ENCODE measurements at places on chromosomes 7 and 10.

DNA sequence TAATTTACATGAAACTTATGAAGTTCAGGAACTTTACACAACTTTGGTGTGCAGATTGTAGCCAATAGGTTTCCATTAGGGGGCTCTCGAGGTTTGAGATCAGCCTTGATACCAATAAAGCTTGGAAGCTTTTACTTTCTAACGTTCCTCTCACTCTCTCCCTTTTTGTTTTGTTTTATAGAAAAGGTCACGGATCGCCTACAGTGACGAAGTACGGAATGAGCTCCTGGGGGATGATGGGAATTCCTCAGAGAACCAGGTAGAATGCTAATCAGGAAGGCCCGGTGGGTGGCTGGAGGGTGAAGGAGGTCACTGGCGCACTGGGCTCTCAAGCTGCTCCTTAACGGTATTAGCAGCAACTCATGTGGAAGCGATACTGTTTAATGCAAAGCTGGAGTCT lies 79.9 kb downstream of the VTI1A start:
- no peak for DNase-seq

DNA sequence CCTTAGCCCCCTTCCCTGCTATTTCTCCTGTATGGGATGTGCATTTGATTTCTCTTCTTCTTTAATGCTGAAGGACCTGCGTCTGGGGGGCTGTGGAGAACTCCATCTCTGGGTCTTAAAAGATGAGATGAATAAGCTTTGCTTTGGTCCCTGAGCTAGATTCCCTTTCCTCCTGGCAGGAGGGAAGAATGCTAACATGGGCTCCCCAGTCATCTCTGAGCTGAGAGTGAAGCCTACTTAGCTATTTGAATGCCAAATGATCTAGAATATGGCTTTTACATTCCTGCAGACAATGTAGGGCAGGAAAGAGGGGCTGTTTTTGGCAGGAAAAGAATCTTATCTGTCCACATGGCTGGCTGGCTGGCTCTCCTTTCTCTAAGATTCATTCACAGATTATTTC lies 62.6 kb upstream of the EFCAB10 start:
- no peak for DNase-seq

DNA sequence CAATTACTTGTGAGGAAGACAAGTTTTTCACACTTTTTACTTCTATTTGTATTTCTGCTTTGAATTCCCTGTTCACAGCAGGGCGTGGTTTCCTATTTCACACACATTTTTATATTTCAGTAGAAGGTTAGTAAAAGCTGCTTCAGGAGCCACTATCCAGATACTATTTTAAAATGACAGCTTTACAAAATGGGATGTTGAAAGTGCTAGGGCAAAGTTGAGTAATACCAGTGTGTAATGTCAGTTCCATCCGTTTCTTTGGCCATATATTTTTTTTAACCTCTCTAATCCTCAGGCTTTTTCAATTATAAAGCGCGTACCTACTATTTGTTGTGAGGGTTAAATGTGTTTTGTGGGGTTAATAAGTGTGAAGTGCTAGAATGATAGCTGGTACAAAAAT lies 276.6 kb downstream of the GPR158 start:
- DNase-seq, result no peak

- no peak for DNase-seq
Measured at GRCh38 chr7:121187222-121187621, 141.6 kb upstream of the WNT16 start.

GRCh38 chr7:875051-875450 lies 1.3 kb upstream of the GET4 start:
- DNase-seq, result no peak

DNA sequence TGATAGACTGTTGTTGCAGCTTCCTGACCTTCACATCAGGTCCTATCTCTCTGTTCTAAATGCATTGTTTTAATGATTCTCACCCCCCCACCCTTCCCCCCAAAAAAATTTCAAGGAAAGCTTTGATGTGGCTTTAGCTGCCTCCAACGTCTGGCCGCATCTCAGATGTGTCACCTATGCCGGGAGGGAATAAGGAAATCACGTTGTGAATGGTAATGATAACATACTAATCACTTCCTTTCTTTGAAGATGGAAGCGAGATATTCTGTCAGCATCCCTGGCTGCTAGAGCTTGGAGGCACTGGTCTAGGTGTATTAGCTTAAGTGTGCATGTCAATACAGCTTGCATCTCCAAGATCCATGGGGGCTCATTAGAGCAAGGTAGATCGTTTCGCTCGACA lies 89.6 kb downstream of the VTI1A start:
- no peak for DNase-seq

- no peak for DNase-seq
Measured at GRCh38 chr10:22464966-22465629, 119.8 kb downstream of the SPAG6 start.

GRCh38 chr10:94027197-94027596 lies 33.5 kb downstream of the PLCE1 start:
- no peak for DNase-seq

GRCh38 chr7:68707159-68707558 lies 891.1 kb upstream of the AUTS2 start:
- DNase-seq, result no peak

DNA sequence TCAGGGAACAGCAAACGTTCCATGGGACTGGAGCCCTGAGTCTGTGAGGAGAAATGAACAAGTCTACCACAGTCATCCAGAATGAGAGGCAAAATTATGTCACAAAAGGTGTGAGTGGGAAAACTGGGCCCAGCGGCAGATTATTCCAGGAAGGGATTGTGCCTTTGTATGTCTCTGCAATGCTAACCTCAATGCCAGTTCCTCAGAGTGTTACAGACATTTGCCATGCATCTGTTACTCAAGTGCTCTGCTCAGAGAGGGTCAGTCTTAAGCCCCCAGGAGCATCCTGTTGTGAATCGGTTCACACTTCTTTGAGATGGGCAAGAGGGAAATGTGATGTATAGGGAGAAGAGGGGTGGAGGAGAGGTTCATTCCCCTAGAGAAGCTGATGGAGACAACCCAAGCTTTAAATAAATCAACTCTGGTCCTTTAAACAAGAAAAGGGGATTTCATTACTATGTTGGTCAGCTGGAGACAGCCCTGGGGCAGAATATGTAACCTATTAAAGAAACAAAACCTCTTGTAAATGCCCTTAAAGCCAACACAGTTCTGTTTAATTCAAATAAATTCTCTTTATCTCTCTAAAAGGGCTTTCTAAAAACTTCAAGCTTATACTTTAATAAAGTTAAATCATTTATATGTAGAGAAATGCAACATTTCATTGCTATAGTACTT lies 85.9 kb upstream of the GRB10 start:
- no peak for DNase-seq

- no peak for DNase-seq
Measured at GRCh38 chr10:103265717-103266329, 11.1 kb upstream of the INA start.

DNA sequence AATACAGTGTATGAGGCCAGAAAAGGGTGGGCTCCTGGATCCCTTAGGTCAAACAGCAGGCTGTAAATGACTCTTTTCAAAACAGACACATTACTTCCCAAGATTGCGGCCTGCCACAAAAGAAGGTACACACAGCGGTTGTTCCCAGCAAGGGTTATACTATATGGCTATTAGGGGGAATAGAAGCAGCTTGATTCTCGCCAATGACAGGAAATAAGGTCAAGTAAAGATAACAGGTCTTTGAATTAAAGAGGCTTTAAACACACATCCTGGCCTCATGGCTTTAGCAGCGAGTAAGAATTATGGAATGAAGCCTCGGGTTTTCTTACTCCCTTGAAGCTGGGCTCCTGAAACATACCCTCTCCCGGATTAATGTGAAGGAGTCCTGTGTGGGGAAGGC lies 58.3 kb downstream of the CYP26A1 start:
- no peak for DNase-seq

GRCh38 chr7:140211698-140212097 lies 34.9 kb upstream of the KDM7A start:
- no peak for DNase-seq

DNA sequence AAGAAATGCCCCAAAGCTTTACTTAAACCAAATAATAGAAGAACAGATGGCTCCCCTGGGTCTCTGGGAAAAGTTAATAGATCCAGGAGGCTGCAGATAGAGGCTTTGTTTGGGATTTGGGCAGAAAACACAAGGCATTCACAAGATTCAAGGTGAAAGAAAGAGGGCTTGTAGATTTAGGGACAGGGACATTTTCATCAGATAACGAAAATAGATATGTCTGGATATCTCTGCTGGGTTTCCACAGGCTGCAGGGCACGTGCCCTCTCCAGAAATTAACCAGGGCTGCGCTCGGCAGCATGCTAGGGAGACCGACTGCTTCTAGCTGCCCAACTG lies 14.9 kb downstream of the CARD11 start:
- DNase-seq, result no peak

- no peak for DNase-seq
Measured at GRCh38 chr7:11747715-11748485, 84.1 kb downstream of the THSD7A start.

- DNase-seq, result no peak
Measured at GRCh38 chr7:156993021-156993924, 17.2 kb downstream of the MNX1 start.

DNA sequence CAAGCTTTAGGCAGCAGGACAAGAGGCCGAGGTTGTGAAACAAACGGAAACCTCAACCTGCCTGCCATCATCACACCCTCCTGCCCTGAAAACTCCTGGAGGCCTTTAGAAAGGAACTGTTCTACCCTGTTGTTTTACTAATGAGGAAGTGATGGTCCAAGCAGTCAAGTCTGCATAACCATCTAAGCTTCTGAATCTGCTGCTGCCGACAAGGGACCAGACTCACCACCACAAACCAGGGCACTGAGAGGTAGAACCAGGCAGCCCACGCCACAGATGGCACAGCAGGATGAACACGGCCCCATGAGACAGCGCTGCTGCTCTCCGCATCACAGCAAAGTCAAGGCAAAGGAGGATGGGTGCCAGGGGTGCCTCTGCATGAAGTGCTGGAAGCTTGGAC lies 209.4 kb downstream of the CELF2 start:
- DNase-seq, result no peak

DNA sequence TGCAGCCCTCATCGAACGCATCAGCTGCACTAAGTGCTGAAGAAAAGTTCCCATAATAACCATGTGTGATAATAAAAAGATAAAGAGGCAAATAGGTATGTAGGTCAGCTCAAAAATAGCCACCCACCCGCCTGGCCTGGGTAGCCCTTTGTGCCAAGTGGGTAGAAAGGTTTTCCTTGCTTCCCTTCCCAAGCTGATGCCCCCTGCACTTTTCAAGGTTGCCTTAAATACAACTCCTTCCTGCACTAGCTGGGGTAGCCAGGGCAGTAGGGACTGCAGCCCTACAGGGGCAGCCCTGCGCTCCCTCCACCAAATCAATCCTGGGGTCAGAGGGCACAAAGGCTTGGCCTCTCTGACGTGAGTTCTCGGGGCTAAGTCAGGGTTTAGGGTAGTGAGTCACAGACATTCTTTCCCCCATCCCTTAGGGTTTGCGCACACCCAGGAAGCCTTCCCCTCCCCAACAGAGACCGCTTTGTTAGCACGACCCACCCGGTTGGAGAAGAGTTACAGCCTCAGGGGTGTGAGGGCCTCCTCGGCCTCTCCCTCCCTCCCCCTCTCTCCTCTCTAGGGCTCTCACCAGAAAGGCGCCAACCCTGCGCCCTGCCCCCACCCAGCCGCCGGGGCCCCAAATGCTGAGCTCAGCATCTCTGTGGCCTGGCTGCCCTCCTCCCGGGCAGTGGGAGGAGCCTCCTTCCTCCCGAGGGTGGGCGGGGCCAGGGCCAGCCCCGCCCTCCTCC lies 13.3 kb upstream of the DDIT4 start:
- DNase-seq, result no peak

GRCh38 chr10:96896884-96897589 lies 64.9 kb downstream of the LCOR start:
- no peak for DNase-seq

GRCh38 chr7:157299613-157300368 lies 37.0 kb upstream of the DNAJB6 start:
- DNase-seq, result no peak

GRCh38 chr10:116014871-116015582 lies 258.0 kb downstream of the GFRA1 start:
- DNase-seq, result no peak

Measured in activated naive CD8-positive, alpha-beta T cell treated with anti-CD3 and anti-CD28 coated beads, Interleukin-2, amount 50 U/mL, for 16 hours (primary cell).